ENCODE measurements at places on chromosomes 2 and 18. TPM values are rescaled to one million over a fixed set of nuclear protein-coding genes. Genes with fewer than 3 reads are reported as not detected.
A peak's percentile ranks its signal among the peaks of the same experiment; 100 is the strongest.

The DQX1 gene
- 0.14 TPM for polyA plus RNA-seq

The CFAP221 gene
- polyA plus RNA-seq = 0.53 TPM

The ERICH2 gene
- polyA plus RNA-seq = 0.24 TPM

The FN1 gene
- polyA plus RNA-seq = 410 TPM

The MEP1B gene
- polyA plus RNA-seq = 0.11 TPM

The SPP2 gene
- polyA plus RNA-seq = not detected

The DLX1 gene
- polyA plus RNA-seq = 0.35 TPM

The CNDP1 gene
- polyA plus RNA-seq = 0.13 TPM

DNA sequence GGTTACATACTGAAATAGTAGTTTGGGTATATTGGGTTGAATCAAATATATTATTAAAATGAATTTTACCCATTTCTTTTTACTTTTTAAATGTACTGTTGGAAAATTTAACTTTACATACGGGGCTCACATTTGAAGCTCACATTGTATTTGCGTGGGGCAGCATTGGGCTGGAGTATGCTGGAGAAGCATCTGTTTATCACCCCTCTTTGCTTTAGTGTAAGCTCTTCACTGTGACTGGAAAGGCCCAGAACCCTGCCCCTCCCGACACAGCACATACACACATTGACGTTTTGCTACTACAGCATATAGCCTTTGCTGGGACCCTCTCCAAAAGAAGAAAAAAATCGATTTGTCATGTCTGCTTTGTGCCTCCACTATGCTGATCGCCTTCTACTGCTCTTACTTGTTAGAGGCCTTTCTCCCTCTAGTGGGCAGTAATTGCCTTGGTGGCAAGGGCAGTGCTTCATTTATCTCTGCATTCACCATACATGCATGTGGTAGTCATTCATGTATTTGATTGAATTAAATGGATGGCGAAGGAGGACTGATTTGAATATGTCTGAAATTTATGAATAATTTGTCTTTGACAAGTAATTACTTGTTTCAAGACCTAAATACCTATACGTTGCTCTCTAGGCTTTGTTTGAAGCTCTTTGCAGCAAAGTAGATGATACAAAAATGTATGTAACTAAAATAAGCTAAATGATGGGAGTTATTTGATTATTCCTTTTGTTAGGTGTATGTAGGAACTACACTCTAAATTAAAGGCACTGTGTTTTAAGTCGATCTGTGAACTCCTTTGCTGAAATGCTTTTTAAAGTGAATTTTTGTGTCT is 37.4 kb downstream of the VAPA start:
- DNase-seq = peak; percentile 16

DNA sequence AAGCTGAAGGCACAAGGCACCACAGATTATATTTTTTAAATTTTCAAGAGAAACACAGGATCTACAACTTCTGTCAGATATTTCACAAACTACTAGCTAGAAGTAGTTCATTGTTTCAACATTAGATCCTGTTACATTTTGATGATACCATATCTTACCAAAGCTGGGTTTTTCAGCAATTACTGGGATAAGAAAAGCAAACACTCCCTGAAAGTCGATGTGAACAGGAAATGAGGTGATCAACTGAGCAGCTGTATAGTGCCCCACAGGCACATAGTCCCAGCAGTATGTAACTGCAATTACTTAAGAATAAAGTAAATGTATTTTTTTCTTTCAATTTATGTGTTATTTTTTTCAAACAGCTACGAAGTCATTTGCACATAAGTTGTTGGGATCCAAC is 103.5 kb downstream of the DNER start:
- DNase-seq = no peak

DNA sequence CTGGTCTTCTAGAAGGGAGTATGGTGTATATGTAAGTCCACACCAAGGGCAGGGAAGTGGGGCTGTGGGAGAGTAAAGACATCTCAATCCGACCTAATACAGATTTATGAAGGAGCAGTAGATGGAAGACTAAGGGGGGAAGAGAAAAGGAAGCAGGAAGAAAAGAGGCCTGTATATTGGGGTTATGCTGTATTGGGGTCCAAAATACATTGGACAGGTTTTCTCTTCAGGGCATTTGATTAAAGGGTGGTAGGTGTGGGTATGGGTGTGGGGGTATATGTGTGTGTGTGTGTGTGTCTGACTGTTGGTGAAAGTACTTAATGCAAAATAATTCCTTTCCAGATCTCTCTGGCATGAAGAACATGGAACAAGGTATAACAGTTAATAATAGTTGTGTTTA is 33.6 kb upstream of the SCYGR2 start:
- no peak for DNase-seq

DNA sequence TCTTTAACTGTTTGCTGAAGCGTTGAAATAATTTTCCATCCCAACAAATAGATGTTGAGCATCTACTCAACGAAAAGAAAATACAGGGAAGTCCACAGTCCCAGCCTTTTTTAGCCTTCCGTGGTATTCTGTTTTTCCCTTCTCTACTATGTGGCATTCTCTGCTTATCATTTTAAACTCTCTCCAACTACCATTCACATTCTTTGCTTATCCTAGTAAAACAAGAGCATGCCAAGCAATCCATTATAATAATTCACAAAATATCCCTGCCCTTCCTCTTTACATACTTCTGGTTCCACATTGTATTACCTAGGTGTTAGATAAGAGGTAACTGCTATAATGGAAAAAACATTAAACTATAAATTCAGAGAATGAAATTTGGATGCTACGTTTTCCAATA is 1.6 kb upstream of the SESTD1 start:
- DNase-seq = no peak

DNA sequence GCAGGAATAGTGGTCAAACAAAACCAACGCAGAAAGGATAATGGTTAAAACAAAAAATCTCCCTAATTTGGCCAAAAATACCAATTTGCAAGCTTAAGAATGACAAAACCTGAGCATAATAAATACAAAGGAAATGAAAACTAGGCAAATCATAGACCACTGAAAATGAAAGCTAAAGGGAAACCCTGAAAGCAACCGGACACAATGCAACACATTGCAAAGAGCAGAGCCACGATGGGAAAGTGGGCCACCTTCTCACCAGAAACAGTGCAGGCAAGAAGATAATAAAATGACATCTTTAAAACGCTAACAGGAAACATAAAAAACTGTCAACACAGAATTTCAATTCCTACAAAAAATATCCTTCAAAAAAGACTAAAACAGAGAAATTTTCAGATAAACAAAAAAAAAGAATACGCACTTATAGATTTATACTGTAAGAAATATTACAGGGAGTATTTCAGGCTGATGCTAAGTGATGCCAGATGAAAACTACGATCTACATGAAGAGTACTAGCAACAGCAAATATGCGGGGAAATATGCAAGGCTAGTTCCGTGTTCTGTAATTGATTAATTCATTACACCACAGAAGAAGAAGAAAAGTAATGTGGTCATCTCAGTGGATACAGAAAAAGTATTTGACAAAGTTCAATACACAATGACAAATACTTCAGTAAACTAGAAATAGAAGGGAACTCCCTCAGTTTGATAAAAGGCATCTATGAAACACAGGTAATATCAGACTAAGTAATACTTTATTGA is 239.5 kb downstream of the L3MBTL4 start:
- no peak for DNase-seq

DNA sequence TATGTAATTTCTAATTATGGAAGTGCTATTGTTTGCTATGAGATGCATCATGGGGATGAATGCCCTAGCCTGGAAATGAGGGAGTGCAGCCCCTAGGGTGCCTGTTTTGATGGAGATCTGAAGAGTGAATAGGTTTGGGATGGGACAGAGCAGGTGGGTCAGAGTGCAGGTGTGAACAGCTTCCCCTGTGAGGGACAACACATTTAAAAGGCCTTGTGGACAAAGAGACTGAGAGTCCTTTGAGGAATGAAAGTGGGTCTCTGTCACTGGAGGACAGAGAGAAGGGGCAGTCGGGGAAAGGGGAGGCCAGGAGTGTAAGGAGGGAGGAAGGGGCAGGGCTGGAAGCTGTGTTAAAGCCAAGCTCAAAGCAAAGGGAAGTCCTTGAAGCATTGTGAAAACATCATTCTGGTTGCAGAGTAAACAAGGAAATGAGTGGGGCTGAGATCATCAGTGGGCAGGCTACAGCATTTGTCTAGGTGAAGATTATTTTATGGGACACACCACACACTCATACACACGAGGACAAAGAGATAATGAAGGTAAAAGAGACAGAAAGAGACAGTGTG is 877.6 kb downstream of the SLC4A3 start:
- DNase-seq = no peak

- DNase-seq = no peak
Observed at GRCh38 chr18:53944721-53945120, 279.7 kb downstream of the MBD2 start.

DNA sequence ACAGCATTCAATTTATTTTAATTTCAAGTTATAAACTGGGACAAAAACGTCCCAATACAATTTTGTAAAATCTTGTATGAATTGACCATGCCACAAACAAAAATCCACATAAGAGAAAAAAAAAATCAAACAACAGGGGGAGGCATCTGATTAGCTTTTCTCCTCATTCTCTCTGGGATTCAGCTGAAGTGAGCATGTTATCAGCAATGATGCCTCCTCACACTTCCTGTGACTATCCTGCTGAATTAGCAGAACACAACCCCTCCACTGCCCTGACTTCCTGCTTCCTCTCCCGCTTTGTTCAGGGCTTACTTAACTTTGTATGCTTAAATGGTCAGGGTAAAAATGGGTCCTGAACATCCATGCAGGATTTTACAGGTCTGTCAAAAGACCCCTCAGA is 132.2 kb upstream of the ITGB6 start:
- DNase-seq = no peak

- DNase-seq = no peak
Observed at GRCh38 chr2:46053564-46053963, 243.6 kb upstream of the EPAS1 start.

- DNase-seq = no peak
Observed at GRCh38 chr2:189178726-189179569, 613 bp downstream of the COL5A2 start.

DNA sequence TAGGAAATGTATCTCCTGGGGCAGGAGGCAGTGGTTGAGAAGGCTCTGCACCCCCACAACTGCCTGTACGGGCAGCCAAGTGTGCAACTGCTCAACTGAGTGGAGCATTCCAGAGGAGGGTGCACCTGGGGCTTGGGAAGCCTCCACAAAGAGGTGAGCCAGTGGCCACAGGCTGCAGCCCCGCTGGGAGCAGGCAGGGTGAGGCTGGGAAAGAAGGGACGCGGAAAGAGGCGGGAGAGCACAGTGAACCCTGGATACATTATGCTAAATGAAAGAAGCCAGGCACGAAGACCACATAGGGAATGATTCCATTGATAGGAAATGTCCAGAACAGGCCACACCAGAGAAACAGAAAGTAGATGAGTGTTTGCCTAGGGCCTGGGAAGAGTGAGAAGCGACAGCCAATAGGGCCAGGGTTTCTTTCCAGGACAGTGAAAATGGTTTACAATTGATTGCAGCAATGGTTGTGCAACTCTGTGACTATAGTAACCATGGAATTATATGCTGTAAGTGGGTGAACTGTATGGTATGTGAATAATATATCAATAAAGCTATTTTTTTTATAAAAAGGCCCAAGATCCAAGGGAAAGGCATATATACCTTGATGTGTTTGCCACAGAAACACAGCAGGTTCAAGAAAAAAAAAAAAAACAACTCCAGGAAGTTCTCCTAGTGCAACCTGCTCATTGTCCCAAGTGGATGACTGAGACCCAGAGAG is 82.4 kb downstream of the DDX1 start:
- no peak for DNase-seq

GRCh38 chr2:112776113-112776512 is 8.2 kb downstream of the IL1A start:
- no peak for DNase-seq

DNA sequence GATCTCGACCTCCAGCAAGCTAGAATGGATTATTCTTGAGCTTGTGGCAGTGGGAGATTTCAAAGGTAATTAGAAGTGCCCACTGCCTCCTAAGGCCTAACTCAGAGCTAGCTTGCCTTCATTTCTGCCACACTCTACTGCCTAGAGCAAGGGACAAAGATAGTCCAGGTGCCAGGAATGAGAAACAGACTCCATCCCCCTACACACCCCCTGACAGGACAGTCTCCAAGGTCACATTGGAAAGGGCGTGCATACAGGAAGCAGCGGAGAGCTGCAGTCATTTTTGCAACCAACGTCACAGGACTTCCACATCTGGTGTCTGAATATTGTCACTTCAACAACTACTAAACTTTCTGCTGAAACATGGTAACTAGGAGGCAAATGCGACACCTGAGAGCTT is 101.0 kb upstream of the SH3BP4 start:
- DNase-seq = no peak

GRCh38 chr2:127083819-127084503 is 23.0 kb downstream of the BIN1 start:
- no peak for DNase-seq

DNA sequence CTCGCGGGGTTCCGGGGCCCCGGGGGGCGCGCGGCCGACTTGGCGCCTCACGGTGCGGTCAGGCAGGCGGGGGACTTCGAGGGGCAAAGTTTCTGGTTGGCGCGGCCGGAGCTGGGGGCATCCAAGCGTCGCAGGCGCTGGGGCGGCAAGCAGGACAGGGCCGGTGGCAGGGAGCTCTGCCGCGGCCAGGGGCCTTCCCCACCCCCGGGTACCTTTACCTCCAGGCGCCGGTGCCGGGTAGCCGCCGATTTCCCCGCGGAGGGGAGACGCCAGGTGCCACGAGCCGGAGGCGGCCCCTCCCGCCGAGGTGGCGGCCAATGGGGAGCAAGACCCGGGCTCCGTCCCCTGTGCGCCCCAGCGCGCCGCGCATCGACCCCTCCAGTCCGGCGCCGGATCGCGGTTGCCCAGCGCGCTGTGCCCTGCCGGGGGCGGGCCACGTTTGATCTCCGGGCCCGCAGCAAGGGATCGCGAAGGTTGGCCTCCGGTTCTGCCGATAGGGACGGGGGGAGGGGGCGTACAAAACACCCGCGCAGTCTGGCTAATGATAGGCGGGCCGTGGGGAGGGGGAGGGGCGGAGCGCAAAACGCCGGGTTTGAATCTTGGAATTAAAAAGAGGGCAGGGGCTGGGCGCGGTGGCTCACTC is at the start of gene ST8SIA5:
Gene ST8SIA5 (minus strand): TSS at position 495 of the 643 bp plus-strand sequence. CDS start 545 bp downstream, outside the sequence.
- DNase-seq = no peak

DNA sequence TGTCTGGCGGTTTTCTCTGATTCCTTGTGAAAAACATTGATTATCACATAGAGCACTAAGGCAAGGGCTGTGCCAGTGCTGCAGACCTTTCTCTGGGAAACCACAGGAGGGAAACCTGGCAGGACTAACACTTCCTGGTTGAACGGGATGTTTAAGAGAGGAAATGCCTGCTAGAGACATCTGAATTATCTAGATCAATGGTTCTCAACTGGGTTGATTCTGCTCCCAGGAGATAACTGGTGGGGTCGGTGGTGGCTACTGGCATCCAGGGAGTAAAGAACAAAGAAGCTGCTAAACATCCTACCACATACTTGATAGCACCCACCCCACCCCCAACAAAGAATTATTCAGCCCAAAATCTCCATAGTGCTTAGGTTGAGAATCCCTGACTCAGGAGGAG is 37.5 kb downstream of the DDX18 start:
- DNase-seq = no peak

DNA sequence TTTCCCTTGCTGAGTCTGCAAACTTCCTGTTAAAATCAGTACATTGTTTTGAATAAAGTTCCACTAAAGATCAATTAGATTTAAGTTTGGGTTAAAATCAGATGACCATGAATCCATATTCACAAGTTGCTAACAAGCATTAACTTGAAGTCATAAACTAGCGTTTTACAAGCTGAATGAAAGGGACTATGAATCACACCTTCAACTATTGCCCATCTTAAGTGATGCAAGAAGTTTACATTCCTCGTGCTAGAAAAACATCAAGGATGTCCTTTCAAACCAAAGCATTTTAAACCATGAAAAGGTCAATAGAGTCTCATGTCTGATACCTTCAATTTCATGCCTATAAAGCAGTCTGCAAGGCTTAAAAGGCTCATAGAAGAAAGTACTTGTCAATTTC is 257.2 kb upstream of the SYT4 start:
- DNase-seq = no peak
